AG09309 (cell line): ENCODE measurements at places on chromosomes 7 and 10.

GRCh38 chr10:22852712-22853353 lies 75.0 kb upstream of the ARMC3 start:
- DNase-seq: no peak

GRCh38 chr10:86585037-86585929 lies 63.7 kb upstream of the WAPL start:
- DNase-seq: no peak

- no peak for DNase-seq
Observed at GRCh38 chr7:45192621-45193041, 35.0 kb downstream of the RAMP3 start.

DNA sequence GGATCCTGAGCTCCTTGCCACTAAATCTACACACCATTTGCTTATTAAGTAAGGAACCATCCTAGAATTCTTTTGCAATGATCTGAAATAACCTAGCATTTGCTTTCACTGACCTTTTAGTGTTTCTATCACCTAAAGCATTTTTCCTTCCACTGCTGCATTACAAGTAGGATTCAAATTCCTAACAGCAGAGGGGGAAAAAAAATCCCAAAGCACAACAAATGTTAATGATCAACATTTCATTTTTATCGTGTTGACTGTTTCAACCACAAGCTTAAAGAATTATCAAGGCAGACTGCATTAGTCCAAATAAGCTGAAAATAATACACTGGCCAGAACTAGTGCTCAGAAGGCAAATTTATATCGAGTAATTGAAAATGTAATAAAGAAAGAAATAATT lies 174.7 kb upstream of the TCF7L2 start:
- no peak for DNase-seq

DNA sequence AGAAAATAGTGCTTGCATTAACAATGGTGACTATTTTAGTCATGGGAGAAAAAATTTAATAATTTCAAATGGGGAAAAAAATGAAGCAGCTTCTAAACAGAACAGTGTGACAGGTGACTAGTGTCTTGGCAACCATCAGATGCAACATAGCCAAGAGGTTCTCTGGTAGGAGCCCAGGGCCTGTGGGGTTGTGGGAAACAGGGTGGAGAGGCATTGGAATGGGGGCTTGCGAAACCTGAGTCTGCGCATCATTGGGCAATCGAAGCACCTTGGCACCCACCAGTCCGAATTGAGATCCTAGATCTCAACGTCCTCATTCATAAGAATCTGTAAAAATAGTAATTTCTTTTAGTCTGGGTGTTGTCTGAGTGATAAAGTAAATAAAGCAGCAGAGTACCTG lies 19.2 kb upstream of the PARD3 start:
- DNase-seq: no peak

DNA sequence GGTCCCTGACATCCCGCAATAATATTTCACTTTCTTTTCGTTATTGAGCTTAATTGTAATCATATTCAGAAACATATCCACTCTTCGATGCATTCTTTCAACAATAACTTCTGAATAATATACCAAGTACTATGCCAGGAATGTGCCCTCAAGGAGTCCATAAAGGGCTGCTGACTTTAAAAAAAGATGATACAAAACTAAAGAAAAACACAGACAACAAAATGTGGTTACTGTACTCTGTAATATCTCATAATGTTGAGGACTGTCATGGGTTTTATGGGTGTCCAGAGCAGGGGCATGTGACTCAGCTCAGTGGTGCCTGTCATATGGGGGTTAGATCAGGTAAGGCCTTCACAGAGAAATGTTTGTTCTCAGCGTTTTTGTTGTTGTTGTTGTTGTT lies 73.7 kb downstream of the ARL4A start:
- DNase-seq: no peak

- no peak for DNase-seq
Observed at GRCh38 chr7:50265968-50266634, 38.4 kb upstream of the IKZF1 start.

DNA sequence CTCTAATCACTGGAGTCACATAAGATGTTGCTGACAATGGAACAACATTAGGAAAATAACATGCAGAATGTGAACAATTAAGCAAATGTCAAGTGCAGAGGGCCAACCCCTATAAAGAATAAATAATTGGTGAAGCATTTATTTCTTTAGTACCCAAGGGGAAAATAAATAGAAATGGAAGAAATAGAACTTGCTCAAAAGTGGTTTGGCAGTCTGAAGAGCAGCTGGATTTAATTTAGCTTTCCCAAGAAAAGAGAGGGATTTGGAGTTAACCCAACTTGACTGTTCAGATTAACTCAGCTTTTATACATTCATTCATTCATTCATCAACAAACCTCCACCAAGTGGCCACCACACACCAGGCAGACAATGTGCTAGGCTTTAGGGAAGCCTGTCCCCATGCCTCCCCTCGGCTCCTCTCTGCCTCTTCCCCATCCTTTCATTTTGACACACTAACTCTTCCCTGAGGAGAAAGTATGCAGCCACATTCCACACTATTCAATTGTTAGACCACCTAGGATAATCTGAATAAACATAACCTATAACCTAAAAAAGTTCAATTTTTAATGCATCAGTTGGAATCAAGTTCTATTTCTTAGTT lies 295.5 kb downstream of the AHR start:
- DNase-seq: peak; percentile 67

GRCh38 chr10:97851341-97852001 lies 1.8 kb downstream of the GOLGA7B start:
- DNase-seq: no peak

DNA sequence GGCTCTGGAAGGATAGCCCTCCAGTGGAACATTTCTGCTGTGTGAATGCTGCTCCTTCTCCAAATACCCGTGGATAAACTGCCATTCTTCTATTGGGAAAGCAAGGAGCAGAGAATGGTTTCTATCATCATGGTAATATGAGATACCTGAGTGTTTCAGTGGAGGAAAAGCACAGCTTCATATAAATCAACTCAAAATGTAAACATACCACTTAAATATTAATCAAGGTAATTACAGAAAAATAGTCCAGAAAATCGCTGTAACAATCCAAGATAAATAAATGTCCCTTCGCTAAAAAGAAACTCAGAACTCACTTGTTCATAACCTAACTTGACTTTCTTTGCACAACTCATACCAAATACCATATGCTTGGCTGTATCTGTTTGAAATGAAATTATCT lies 635.8 kb downstream of the PARD3 start:
- no peak for DNase-seq

GRCh38 chr10:113565364-113565763 lies 12.5 kb downstream of the HABP2 start:
- no peak for DNase-seq

GRCh38 chr10:9362721-9363120 lies 1308.2 kb downstream of the GATA3 start:
- DNase-seq: no peak

- no peak for DNase-seq
Observed at GRCh38 chr10:88838766-88839350, 12.8 kb downstream of the ANKRD22 start.

DNA sequence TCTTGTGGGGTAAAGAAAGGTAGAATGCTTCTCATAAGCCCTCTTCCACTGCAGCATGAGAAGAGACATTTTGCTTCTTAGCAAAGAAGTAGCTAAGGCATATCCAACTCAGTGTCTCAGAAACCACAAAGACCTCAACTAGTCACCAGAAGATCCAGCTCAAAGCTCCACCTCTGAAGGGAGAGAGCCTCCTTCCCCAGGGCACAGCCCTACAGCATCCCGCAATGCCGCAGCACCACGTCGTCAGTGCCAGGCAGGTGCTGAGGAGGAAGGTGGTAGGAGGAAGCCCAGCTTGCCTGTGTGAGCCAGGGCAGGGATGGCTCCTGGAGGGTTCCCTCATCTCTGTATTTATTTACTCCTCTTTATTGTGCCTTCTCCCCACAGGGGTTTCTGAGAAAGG lies 385.6 kb upstream of the NPVF start:
- DNase-seq: no peak

DNA sequence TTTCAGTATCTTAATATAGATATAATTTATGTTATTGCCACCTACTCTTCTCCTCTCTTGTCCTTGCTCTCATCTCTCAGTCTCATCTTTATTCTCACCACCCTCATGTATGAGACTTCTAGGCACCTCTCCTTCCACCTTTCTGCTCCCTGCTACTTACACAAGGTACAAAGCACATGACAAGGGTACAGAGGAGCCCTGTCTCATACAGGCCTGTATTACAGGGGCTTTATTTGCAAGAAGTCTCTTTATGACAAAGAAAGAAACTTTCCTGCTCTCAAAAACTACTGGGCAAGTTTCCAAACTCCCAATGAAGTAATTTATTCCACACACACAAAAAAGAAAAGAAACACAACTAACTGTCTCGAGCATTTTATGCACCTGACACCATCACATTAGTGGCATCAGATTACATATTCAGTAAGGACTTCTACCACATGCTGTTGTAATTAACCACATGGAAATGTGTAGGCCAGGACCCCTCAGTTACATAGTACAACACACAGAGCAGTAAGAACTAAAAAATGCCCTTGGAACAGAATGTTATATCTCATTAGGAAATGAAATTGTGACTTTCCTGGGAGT lies 253.1 kb downstream of the FZD1 start:
- no peak for DNase-seq

DNA sequence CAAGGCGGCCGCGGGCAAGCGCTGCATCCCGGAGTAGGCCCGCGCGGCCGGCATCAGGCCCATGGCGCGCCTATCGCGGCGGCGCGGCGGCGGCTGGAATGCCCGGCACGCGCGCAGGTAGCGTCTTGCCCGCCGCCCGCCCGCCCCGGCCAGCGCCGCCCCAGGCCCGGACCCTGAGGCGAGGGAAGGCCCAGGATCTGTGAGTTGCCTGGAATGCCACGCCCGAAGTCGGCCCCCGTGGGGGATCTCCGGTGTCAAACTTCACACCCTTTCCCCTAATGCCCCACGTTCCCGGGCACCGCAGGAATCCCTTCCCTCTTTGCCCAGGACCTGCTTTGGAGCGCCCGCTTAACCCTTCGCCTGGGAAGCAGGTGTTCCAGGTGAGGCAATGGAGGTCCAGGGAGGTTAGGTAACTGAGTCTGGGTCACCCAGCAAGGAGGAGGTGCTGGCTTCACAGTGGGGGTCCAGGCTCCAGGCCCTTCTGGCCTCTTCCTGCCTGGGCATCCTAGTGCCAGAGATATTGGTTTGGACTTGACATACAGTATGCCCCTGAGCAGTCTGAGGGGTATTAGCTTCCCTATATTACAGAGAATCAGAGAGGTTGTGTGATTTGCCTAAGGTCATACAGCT lies 138.1 kb downstream of the ARHGAP22 start:
- no peak for DNase-seq

DNA sequence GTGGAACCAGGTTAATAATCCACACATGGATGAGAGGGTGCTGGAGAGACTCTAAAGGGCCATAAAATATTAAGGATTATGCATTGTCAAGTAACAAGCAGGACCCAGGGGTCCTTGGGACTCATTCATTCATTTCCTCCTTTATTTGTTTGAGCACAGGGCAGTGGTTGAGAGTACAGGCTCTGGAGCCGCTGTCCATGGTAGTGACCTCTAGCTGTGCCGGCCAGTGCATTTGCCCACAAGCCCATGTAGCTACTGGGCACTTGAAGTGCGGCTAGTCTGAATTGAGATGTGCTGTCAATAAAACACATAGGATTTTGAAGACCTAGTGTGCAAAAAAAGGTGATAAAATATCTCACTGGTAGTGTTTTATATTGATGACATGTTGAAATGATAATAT lies 137.6 kb downstream of the C10orf105 start:
- DNase-seq: no peak

GRCh38 chr10:17693009-17693408 lies 49.1 kb downstream of the STAM start:
- DNase-seq: no peak

GRCh38 chr10:115092555-115093285 lies 445 bp upstream of the ATRNL1 start:
- DNase-seq: peak; percentile 5

GRCh38 chr7:5636914-5637313 lies 144.5 kb downstream of the RNF216 start:
- DNase-seq: peak; percentile 52

DNA sequence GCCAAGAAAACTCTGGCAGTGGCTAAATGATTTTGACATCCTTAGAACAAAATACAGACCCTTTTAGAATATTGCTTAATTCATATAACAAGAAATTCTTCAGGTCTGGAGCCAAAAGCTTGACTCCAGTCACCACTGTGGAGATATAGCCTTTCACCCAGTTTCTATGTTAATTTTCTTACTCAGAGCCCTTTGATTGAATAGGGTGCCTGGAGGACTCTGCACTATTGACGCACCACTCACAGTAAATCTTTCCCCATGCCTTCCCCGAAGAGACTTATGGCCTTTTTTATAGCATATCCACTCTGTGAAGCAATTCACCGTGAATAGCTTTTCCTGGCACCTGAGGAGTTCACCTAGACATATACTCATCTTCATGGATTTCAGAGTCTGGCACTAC lies 613.8 kb downstream of the ZWINT start:
- no peak for DNase-seq

DNA sequence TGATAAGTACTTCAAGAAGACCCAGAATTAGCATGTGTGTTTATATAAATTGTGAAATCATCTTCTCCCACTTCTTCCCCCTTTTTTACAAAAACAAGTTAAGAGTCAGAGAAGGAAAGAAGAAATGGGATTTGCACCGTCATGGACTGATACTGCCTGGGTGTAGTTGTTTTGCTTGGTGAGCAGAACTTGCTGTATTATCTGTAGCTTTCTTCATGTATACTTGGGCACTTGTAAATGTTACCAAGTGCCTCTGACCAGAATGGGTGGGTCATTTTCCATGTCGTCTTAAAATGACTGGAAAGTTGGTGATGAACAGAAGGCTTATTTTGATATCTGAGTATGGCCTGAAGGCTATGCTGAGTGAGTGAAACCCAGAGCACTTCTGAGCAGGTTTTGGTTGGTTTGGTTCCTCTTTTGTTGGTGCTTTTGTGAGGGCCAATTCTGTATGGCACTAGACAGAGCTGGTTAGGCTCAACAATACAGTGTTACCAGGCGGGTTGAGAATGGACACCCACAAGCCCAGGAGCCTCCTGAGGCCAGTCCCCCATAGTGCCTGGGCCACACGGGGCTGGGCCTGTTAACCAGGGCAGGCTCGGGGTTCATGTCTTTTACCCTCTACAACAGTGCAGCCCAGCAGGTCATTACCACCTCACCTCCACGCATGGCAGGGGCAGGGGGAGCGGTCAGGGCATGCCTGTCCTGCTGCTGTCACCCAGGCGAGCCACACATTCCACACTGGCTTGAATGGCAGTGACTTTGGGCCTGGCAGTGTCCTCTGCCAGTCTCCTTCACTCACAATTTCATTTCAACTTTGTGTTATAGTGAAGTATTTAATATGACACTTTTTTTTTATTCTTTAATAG lies 115.1 kb downstream of the CCNY start:
- DNase-seq: no peak
